Activated CD8-positive, alpha-beta memory T cell treated with anti-CD3 and anti-CD28 coated beads for 1 hour (primary cell): ENCODE measurements at places on chromosomes 3 and 15.

- no peak for DNase-seq
These were observed 66.9 kb downstream of the KLF13 start for GRCh38 chr15:31393444-31394091.

DNA sequence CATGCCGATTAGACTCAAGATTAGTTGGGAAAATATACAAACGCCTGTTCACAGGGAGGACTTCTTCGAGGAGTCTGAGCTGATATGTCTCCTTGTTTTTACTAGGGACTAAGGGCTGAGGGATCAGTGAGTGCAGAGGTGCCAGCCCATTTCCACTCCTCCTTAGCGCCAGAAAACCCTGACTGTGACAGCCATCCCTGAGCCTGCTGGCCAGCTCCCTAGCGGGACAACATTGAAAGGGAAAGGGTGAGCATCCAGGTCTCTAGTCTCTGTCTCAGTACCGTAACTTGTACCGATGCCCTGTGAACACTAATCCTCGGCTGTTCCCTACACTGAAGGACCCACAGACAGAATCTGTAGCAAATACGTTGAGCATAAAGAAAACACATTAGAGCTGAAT is 243.4 kb downstream of the WNT5A start:
- DNase-seq, result no peak

- DNase-seq, result no peak
These were observed 1.6 kb downstream of the RPP25 start for GRCh38 chr15:74955017-74955416.

DNA sequence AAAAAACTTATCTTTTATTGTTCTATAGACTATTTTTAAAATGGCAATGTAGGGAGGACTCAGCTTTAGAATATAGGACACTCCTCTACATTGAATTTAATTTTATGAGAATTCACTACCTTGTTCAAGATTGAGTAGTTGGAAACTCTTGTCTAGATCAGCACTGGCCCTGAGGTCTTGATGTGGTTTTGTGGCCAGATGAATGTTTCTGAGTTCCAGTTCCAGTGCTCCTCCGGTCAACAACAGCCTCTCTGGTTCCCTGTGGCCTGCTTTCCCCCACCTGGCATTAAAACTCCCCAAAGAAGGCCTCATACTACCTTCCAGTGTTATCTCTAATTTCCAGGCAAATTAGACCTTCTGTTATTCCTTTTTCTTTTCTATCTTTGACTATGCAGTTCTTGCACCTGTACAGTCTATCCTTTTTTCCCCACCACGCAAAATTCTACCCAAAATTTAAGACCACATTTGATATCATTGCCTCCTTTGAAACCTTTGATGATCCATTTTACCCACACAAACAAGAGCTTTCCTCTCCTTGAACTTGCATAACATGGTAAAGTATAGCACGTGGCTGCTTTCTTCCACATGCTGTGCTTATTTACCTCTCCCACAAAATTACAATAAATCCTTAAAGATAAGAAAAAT is 9.6 kb upstream of the ANP32A start:
- DNase-seq, result no peak

GRCh38 chr3:14441920-14442300 is 39.5 kb downstream of the SLC6A6 start:
- no peak for DNase-seq

- DNase-seq, result no peak
These were observed 111.2 kb upstream of the RGMA start for GRCh38 chr15:93200081-93200836.

DNA sequence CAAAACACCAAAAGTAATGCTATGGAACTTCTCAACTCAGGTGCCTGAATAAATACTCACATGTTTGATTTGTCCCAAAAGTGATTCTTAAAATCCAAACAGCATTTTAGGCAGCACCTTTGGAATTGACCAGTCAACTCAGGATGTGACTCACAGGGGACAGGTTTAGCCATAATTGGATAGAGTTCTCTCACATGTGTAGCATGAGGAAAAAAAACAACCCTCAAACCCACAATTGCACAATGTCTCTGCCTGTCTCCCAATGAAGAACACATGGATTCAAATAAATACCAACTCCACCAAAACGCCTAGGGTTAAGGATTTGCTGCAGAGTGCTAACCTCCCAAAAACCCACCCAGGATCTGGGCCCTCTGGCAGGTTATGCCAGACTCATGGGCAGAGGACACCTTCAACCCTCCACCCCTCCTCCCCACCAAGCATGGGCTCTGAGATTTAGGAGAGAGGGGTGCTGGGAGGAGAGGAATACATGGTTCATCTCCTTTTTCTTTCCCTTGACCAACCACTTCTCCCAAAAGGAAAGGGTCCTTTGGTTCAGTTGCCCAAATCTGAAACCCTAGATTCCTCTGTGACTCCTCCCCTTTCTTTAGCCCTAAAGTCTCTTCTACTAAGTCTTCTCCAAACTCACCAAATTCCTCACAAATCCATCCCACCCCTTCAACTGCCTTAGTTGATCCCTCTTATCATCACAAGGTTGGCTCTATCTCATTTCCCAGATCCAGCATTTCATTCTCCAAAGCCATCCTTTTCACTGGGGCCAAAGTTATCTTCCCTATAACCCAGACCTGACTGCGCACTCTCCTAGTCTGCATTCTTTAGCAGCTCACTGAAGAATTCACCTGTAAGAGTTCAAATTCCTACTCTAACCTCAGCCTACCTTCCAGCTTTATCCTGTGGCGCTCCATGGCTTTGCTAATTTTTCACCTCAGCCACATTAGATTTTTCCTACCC is 7.7 kb downstream of the RYK start:
- no peak for DNase-seq

DNA sequence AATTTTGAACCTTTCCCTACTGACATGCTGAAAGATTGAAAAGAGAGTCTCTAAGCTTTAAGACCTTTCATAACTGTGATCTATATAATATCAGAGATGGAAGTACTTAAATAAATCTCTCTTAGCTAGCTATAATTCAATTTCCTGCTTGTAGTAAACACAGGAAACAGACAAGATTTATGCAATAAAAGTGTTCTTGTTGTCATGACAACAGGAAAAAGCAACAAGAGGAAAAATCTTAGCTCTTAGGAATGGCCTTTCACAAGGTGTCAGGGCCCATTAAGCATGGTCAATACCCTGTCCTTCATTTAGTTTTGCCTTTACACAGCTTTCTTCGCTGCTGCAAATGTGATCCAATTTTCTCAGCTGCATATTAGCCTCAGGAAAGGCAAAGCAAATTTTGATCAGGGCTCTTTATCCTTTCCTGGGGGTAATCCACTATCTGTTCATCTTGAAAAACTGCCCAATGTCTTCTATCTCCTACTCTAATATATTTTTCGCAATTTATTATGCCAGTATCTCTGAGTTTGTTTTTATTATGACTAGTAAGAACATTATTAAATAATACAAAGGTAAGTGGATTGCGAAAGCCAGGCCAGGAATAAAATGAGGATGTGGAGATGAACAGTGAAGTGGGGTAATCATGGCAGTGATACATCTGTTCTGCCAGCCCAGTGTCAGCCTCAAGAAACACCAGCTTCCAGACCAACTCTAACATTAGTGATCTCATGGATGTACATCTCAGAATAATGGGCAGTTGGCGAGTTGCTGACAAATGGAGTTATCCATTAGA is 28.7 kb downstream of the SIDT1 start:
- no peak for DNase-seq

- DNase-seq, result no peak
These were observed 369.8 kb downstream of the DIPK2A start for GRCh38 chr3:144341471-144341870.

GRCh38 chr3:155392138-155392537 is 98.7 kb upstream of the STRIT1 start:
- no peak for DNase-seq

DNA sequence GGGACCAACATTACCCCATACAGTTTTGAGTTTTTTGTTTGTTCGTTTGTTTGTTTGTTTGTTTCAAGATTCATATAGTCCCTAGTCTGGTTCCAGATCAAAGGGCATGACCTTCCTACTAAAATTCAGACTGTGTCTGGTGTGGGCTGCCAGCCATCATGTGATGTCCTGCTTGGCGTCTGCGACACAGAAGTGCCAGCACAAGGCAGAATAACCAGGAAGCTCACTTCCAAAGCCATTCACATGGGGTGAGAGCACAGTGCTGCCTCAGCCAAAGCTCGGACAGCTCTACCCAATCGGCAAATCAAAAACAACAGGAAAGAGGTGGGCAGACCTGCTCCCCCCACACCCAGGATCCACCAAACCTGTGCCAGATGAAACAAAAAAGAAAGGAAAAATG is 142.6 kb upstream of the THBS1 start:
- no peak for DNase-seq

GRCh38 chr3:191774485-191774884 is 313.5 kb downstream of the PYDC2 start:
- no peak for DNase-seq

- no peak for DNase-seq
These were observed 574 bp downstream of the SLC38A3 start for GRCh38 chr3:50205413-50206276.

DNA sequence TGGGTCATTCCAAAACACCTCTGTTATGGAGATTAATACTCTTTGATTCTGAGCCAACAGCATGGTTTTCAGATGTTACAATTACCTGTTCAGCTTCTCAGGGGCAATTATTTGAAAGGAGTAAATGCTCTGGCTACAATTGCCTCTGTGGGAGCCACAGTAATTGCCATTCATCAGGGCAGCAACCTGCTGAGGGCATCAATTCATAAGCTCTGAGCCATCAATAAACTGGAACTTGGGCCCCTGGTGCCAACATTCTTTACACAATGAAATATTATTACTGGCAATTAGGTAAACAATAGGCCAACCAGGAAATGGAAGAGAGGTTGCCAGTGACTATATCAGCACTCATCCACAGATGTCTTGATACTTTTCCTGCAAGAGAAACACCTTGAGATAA is 660.8 kb downstream of the MECOM start:
- DNase-seq, result no peak

GRCh38 chr15:97317163-97317562 is 643.3 kb upstream of the ARRDC4 start:
- DNase-seq, result no peak

DNA sequence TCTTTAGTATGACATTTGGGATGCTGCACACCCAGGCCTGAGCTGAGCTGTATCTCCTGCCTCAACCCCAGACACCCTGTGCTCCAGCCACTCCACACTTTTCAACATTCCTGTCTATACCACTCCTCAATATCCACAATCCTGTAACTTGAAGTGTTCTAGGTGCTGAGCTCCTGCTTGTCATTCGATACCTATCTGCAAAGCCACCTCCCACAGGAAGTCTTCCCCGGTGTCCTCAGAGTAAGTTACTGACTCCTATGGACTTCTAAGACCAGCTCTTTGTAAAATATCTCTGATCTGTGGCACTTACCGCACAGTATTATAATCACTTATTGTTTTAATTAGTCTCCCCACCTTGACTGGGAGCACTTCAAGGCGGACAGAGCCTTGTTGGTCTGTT is 1.2 kb upstream of the CAV3 start:
- DNase-seq, result no peak

DNA sequence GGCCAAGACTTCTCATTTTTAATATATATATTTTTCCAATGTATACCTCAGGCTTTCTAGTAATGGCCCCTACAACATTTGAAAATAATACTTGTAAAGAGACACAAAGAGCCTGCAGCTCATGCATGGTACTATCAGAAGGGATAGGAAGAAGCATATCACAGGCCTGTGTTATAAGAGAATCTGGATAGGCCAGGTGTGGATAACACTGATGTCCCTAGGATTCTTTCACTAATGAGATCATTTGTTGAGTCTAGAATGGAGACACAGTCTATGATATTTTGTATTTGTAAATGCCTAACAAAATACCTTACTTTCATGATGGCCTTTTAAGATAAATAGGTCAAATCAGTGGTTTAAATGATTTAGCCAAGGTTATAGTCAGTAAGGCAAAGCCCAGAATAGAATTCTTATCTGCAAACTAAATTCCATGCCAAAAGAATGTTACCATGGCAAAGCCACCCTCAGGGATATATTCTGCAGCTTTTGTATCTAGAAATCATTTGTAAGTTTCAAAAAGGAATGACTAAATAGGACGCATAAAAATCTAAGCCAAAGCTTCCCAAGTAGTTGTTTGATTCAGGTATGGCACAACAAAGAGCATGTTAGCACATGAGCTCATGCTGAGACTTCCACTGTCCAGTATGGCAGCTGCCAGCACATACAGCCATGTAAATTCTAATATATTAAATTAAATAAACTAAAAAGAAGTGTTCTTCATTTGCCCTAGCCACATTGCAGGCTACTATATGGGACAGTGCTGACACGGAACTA is 10.0 kb downstream of the DCP1A start:
- DNase-seq, result no peak

DNA sequence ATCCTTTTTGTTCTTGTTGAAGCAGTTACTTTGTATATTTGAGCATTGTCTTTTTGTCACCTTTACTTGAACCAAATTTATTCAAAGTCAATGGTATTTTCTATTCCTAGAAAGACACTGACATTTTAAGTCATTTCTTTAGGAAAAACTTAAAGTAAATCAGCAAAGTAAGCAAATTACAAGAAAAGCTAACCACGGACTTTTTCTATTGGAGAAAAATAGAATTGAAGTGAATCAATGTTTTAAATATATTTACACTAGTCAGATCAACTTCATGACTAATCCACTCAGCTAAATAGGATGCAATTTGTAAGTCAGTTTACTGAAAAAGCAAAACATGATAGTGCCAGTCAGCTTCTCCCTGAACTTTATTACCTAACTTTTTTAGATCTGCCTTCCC is 733.8 kb upstream of the ALCAM start:
- DNase-seq, result no peak

GRCh38 chr15:92954578-92954977 is 54.5 kb downstream of the CHD2 start:
- DNase-seq, result no peak

DNA sequence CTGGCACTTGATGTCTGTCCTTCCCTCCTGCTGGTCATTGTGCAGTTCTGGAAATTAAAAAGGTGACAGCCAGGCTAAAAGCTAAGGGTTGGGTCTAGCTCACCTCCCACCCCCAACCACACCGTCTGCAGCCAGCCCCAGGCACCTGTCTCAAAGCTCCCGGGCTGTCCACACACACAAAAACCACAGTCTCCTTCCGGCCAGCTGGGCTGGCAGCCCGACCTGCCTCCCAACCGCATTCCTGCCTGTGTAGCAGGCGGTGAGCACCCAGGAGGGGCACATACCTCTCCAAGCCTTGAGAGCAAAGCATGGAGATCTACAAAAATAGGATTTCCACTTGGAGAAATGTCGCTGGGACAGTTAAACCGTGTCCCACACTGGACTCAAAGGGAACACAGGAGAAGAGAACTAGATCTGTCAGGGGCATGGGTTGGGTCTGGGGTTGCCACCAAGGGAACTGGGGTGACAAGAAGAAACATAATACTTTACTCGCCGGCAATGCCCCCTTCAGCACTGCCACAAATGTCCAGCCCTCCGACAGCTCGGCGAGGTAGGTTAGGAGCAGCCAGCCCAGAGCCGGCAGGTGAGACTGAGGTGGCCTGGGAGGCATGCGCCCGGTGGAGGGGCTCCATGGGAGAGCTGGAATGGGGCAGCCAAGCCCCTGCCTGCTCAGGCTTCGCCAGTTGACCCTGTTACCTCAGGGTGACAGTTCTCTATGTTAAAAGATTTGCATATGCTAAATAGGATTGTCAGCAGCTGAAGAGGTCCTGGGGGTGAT is 52.2 kb downstream of the EXOG start:
- DNase-seq, result no peak
